ENCODE measurements at places on chromosomes 4 and X. TPM values are rescaled to one million over a fixed set of nuclear protein-coding genes. Genes with fewer than 3 reads are reported as not detected.

The FAM47E gene
- 3.3 TPM for total RNA-seq

The SEPTIN6 gene
- 58.1 TPM for total RNA-seq

The GAGE2A gene
- not detected for total RNA-seq

The BEX1 gene
- total RNA-seq, result 7.3 TPM

The DGKK gene
- not detected for total RNA-seq

The PLRG1 gene
- 58.1 TPM for total RNA-seq

GRCh38 chrX:25277574-25277973, 261.8 kb upstream of the ARX start:
- no peak for DNase-seq

- DNase-seq, result no peak
Observed at GRCh38 chrX:10017872-10018271, 50.7 kb downstream of the CLDN34 start.

GRCh38 chrX:104211187-104211586, 43.5 kb downstream of the ESX1 start:
- no peak for DNase-seq

- no peak for DNase-seq
Observed at GRCh38 chr4:175540732-175541131, 271.3 kb downstream of the GPM6A start.

- DNase-seq, result no peak
Observed at GRCh38 chr4:146458594-146458993, 63.1 kb downstream of the SLC10A7 start.

All from mucosa of descending colon (tissue), 3 donors.